IPS DF 6.9 (cell line): ENCODE measurements at places on chromosomes 11 and 22.

DNA sequence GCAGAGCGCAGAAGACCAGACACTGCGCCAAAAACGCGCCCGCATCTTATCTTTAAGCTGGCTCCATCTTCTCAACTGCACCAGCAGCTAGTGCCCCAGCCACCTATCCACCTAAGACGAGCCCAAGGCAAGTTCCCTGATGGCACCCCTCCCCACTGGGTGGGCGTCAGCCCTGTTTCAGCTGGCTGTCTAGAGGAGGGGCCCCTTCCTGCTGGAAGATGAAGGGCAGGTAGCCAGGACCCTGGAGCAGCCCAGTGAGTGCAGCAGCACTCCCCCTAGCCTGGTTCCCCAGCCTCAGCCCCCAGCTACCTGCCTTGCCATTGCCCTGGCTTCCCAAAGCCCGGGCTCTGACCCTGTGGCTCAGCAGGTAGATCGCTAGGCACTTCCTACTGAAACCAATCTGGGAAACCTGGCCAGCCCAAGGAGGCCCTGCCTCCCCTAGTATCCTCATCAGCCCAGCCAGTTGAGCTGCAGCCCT is 28.3 kb downstream of the ARVCF start:
- H3K27ac ChIP-seq, result no peak overlapping the region
- no peaks in the 10 kb centered on the region for H3K36me3 ChIP-seq
- peaks cover 3% of the 10 kb centered on the region; the same call in 1 of the 2 replicates for H3K4me1 ChIP-seq
- no peak for DNase-seq
- H3K4me3 ChIP-seq, result no peak overlapping the region

GRCh38 chr11:34594603-34595002 is 26.3 kb upstream of the EHF start:
- H3K4me1 ChIP-seq, result no peaks in the 10 kb centered on the region
- no peak overlapping the region for H3K4me3 ChIP-seq
- no peaks in the 10 kb centered on the region for H3K36me3 ChIP-seq
- H3K27me3 ChIP-seq, result no peaks in the 10 kb centered on the region

DNA sequence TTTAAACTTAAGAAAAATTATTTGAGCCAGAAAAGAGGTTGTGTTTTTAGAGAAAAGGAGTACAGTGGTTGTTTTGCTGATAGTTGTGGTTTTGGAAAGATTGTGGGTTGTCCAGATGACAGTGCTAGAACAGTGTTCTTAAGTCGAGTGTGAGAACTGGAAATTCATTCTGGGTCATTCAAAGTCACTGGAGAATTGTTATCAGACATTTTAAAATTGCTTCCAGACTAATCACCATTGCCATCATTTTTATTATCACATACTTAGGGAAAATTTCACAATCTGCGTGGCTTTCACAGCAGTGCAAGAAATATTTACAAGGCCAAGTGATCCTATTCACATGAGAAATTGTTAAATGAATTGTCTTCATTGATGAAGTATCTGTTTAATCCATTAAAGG is 242.2 kb upstream of the DDI1 start:
- no peaks in the 10 kb centered on the region for H3K4me1 ChIP-seq
- H3K27me3 ChIP-seq, result no peaks in the 10 kb centered on the region
- DNase-seq, result no peak
- no peak overlapping the region for H3K4me3 ChIP-seq

GRCh38 chr11:111765320-111765983 is 737 bp downstream of the PPP2R1B start:
- no peaks in the 10 kb centered on the region for H3K27me3 ChIP-seq
- peaks cover 3% of the 10 kb centered on the region; the same call in 1 of the 2 replicates for H3K36me3 ChIP-seq
- peak; percentile 7 for DNase-seq
- H3K27ac ChIP-seq, result no peak overlapping the region
- peak overlapping the region; percentile 94; the same call in 1 of the 2 replicates for H3K4me3 ChIP-seq
- no peaks in the 10 kb centered on the region for H3K4me1 ChIP-seq

DNA sequence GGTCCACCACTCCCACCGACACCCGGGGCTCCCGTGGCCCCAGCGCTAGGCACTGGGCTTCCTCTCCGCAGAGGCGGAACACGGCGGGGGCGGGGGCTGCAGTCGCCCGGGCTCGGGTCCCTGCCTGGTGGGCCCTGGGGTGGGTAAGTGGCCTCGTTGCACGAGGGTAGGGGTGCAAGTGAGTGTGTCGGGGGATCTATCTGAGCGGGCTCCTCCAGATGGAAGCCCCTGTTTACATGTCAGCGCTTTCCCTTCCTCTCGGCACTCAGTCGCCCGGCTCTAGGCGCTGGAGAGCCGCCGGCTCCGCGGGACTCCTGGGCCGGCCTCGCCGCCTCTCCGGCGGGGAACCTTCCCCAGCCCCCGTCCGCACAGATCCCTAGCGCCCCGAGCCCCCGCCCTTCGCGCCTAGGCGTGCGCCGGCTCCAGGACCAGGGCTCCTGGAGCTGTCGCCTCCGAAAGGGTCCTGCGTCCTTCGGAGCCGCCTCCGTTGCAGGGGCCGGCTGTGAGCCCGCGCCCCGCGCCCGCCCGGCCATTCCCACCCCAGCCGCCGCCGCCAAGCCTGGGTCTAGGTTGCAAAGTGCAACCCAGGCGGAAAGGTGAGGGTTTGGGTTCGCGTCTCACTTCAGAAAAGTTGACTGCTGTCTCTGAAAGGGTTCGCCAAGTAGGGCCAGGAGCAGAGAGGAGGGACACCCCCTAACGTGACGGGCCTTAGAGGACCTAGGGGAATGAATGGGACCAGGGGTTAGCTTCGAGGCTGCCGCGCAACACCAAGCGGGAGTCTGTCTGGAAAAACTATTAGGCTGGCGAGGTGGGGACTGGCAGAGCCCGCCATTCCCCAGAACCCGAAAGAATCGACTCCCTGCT is 978 bp downstream of the FLI1 start:
- DNase-seq, result no peak
- peak overlapping the region; percentile 34; the same call in 1 of the 2 replicates for H3K4me3 ChIP-seq
- H3K27ac ChIP-seq, result no peak overlapping the region
- H3K36me3 ChIP-seq, result no peaks in the 10 kb centered on the region

DNA sequence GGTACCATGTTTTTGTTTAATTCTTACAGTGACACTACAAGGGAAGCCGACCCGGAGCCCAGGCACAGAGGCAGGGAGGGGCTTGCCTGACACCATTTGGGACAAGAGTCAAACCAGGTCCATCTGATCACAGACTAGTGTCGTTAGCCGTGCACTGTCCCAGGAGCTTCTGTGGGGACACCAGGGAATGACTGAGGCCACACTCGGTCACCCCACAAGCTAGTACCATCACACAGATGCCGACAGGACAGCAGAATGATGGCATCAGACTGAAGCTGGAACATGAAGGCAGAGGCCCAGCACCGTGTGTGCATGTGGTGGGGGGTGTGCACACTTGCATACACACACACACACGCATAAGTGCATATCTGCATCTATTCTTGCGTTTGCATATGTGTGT is 61.5 kb upstream of the NECTIN1 start:
- no peak overlapping the region for H3K27ac ChIP-seq
- DNase-seq, result no peak
- H3K4me3 ChIP-seq, result no peak overlapping the region

- no peaks in the 10 kb centered on the region for H3K36me3 ChIP-seq
- H3K27me3 ChIP-seq, result no peaks in the 10 kb centered on the region; the same call in 1 of the 2 replicates
- DNase-seq, result no peak
- peaks cover 3% of the 10 kb centered on the region; the same call in 1 of the 2 replicates for H3K4me1 ChIP-seq
- H3K27ac ChIP-seq, result no peak overlapping the region
Measured at GRCh38 chr22:23525510-23525909, 54.6 kb downstream of the IGLL1 start.

DNA sequence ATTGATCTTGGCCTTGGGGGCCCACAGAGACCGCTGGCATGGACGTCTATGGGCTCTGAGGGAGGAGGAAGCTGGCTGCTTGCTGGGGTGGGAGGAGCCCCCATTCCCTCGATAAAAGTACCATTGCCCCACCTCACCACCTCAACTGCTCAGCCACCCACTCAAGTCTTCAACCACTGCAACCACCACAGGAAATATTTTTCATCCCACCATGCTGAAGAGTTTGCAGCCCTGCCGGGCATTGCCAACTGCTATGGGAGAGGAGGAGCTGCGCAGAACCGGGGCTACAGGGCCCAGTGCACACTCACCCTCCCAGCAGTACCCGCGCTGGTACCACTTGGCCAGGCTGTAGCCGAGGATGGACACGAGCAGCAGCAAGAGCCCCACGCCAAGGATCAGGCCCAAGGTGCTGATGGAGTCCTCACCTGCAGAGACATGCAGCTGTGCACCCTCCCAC is 29.2 kb downstream of the IL10RA start:
- H3K27me3 ChIP-seq, result no peaks in the 10 kb centered on the region
- no peak overlapping the region for H3K4me3 ChIP-seq
- H3K4me1 ChIP-seq, result no peaks in the 10 kb centered on the region; the same call in 1 of the 2 replicates
- no peaks in the 10 kb centered on the region for H3K36me3 ChIP-seq
- H3K27ac ChIP-seq, result no peak overlapping the region
- no peak for DNase-seq

GRCh38 chr11:101707477-101707876 is 123.7 kb upstream of the TRPC6 start:
- DNase-seq, result no peak
- H3K4me1 ChIP-seq, result no peaks in the 10 kb centered on the region
- no peak overlapping the region for H3K27ac ChIP-seq
- H3K4me3 ChIP-seq, result no peak overlapping the region
- no peaks in the 10 kb centered on the region for H3K36me3 ChIP-seq

DNA sequence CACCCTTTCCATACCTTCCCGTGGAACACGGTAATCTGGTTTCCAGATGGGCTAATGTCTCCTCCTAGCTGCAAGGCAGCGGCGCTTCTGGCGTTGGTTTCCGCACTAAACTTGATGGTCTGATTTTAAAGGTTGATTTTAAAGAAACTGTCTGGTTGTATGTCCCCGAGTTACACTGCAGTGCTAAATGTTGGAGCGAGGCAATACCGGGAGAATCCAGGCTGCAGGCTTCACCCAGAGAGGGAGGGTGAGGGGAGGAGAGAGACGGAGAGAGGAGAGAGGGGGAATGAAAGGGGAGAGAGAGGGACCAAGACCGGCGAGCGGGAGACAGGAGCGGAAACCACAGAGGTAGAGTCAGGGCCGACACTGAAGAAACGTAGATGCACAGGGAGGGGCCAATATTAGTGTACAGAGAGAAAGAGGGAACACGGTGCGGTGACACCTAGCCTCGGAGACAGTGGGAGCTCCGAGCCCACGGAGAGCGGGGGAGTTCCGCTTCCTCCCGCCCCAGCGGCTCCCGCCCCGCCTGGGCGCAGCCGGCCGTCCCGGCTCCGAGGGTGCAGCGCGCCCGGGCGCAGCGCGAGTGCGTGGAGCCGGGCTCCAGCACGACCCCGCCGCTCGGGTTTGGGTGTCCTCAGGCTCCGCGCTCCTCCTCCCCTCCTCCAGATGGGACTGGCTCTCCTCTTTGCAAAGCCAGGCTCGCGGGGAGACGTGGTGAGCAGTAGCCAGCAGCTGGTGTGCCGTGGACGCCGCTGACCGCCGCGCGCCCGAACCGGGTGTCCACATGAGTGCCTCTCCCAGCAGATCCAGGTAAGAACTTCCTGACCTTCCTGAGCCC is 71.9 kb upstream of the GRAMD1B start:
- peak overlapping the region; percentile 75; the same call in 1 of the 2 replicates for H3K4me3 ChIP-seq
- H3K36me3 ChIP-seq, result no peaks in the 10 kb centered on the region
- H3K4me1 ChIP-seq, result 0 out of 2 replicates have a peak, but pooled peaks cover 1% of the 10 kb centered on the region
- H3K27ac ChIP-seq, result no peak overlapping the region
- peaks cover 21% of the 10 kb centered on the region; the same call in 1 of the 2 replicates for H3K27me3 ChIP-seq

- no peak overlapping the region for H3K27ac ChIP-seq
- H3K27me3 ChIP-seq, result no peaks in the 10 kb centered on the region
- no peak overlapping the region for H3K4me3 ChIP-seq
- DNase-seq, result no peak
Measured at GRCh38 chr11:94828088-94828487, 59.9 kb downstream of the AMOTL1 start.

DNA sequence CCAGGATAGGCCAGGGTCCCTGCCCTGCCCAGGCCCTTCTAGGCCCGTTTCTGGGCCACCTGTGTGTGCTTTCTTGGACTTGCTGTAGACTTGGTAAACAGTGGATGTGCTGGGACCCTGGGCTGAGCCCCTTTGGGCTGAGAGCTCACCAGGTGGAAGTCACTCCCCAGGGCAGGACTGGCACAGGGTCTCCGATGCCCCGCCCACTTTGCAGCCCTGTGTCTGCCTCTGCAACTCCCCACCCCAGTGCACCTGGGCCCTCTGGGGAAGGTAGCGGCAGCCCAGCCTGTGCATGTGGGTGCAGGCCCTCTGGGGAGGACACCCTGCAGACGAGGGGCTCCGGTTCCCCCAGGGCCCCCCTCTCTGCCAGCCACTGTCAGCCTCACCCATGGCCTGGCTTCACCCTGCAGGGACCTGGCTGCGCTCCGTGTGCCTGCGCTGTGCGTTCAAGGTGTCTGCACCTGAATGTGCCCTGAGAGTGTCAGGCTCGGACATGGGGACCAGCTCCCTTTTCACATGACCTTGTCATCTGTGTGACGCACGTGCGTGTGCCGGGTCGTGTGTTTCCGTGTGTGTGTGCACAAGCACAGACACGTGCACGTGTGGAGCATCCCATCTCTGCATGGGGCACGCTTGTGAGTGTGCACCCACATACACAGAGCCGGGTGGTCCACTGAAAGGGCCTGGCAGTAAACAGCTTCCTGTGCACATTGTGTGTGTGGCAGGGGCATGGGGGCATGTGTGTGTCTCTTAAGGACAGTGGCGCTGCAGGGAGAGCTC is 118.5 kb downstream of the KCNQ1OT1 start:
- DNase-seq, result no peak
- peaks cover 16% of the 10 kb centered on the region for H3K27me3 ChIP-seq
- H3K27ac ChIP-seq, result no peak overlapping the region
- H3K36me3 ChIP-seq, result no peaks in the 10 kb centered on the region
- no peak overlapping the region for H3K4me3 ChIP-seq

DNA sequence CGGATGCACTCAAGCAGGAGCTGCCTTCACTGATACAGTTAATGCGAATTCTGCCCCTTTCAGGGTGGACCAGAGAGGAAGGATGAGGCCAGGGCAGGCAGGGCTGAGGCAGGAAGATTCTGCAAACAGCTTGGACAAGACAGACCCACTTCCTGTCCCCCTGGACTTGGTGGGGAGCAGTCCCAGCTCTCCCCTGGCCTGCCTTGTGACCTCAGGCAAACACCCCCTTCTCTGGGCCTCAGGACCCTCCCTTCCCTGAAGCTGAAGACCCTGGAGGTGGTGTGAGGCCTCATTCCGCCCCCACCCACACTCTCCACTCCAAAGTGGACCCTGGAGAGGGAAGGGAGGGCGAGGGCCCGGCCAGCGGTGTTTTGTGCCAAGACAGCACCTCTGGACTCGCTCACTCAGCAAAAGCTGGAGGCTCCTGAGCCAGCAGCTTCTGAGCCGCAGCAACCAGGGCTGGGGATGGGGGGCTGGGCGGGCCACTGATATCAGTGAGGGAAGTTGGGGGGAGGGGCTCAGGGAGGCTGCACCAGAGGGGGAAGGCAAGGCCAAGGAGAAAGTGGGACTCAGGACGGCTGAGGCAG is 8.5 kb downstream of the RAB3IL1 start:
- no peaks in the 10 kb centered on the region for H3K36me3 ChIP-seq
- H3K4me3 ChIP-seq, result no peak overlapping the region
- H3K27ac ChIP-seq, result no peak overlapping the region
- no peaks in the 10 kb centered on the region for H3K27me3 ChIP-seq
- DNase-seq, result no peak
- no peaks in the 10 kb centered on the region for H3K4me1 ChIP-seq
